Testis (tissue), 5 donors: ENCODE measurements at places on chromosomes 5 and 9.

GRCh38 chr5:76500633-76501393 is 97.7 kb downstream of the IQGAP2 start:
- DNase-seq = no peak

DNA sequence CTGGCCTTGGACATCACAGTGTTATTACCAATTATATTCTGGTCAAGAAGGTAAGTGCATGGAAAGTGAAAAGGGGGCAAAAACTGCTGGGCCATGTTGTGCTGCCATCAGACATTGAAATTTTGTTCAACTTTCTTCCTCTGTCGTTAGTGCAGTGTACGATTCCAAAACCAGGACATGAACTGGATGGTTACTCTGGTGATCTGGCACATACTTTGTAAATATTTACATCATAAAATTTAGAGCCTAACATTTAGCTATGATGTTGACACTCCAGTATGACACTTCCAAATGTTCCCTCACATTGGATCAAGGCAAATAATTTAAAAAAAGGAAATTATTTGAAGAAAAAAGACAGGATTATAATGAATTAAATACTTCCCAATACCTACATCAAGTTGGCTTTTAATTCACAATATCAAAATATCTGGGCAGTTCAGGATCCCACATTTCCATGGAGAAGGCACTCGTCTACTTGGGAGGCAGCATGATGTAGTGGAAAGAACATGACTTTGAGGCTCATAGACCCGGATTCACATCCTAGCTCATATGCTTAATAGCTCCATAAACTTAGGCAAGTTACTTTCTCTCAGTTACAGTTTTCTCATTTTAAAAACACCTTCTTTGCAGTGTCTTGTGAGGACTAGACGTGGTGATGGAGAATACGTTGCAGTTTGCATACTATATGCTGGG is 342.5 kb upstream of the MPDZ start:
- no peak for DNase-seq

DNA sequence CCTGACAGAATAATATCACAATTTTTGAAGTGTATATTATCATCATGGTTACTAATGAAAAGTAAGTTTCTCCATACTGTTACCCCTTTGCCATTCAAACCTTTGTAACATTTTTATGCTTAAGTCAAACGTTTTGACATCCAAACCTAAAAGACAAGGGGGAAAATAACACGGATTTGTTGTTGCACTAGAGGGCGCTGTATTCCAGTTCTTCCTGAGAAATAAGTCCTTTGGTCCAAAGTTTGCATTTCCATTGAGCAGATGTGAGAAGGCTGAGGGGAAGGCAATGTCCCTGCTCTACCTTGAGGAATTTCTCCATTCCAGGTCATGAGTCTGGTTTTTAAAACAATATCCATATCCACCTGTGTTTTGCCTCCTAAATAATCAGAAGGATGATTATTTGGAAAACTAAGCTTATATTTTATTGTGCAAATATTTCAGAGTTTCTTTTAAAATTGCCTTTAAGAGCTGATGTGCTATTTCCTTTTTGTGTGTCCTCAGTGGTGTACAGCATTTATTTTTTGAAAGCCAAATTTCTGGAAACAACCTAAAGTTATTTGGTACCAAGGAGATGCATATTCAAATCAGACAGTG is 9.7 kb downstream of the LECT2 start:
- peak; percentile 77 for DNase-seq

- DNase-seq = no peak
These were observed 25.8 kb upstream of the DAP start for GRCh38 chr5:10786835-10787234.

DNA sequence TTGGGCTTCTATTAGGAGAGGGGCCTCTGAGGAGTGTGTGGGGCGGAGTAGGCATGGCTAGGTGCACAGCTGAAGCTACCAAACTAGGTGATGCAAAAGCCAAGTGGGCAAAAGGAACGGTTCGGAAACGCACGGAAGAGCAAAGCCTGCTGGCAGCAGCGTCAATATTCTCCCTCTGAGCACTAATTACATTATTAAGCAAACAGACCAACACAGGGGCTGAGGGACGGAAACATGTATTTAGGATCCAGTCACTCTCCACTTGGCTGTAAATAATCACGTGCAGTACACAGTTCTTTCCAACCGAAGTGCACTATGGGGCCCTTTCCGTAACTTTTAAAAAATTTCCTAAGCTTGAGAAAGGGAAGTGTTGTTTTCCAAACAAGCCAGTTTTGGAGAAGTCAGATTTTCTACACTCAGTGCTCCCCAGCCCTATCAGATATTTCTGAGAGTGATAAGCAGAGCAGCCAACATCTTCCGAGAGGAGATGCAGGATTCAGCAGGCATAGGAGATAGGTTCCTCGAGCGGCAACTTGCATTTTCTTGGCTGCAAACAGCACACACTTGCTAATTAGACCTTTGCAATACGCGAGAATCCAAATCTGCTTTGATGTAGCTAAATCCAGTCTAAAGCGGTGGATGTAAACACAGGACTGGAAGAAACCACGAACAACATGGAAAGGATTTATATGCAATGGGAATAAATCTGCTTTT is 217.2 kb upstream of the TBCA start:
- no peak for DNase-seq

DNA sequence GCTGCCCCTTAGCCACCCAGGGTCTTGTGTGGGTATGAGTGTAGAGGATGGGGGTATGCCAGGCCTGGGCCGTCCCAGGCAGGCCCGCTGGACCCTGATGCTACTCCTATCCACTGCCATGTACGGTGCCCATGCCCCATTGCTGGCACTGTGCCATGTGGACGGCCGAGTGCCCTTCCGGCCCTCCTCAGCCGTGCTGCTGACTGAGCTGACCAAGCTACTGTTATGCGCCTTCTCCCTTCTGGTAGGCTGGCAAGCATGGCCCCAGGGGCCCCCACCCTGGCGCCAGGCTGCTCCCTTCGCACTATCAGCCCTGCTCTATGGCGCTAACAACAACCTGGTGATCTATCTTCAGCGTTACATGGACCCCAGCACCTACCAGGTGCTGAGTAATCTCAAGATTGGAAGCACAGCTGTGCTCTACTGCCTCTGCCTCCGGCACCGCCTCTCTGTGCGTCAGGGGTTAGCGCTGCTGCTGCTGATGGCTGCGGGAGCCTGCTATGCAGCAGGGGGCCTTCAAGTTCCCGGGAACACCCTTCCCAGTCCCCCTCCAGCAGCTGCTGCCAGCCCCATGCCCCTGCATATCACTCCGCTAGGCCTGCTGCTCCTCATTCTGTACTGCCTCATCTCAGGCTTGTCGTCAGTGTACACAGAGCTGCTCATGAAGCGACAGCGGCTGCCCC is 2.6 kb downstream of the SLC35A4 start:
- DNase-seq = no peak

DNA sequence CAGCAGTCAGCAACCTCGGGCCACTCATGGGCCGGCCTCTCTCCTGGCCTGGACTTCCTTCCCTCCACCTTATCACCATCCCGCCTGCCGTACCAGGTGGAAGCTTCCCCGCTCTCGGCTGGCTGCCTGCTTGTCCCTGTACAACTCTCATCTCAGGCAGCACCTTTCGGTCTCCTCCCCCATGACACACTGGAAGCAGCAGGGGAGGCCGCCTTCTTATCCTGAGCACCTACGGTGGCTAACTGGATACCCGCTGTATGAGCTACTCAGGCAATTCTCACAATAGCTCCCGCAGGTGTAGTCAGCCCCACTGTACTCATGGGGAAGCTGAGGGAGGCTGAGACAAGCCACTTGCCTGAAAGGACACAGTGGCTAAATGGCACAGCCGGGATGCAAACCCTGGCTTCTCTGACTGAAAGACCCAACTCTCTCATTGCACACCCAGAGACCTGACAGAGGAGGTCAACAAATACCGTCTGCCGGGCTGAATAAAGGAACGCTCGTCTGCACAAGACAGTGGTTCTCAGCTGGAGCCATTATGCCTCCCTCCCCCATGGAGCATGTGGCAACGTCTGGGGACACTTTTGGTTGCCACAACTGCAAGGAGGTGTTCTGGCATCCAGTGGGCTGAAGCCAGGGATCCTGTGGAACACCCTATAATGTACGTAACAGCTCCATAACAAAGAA is 9.6 kb downstream of the STK10 start:
- DNase-seq = no peak

- no peak for DNase-seq
These were observed 54.4 kb downstream of the KCNV2 start for GRCh38 chr9:2771661-2772060.

- DNase-seq = no peak
These were observed 4.0 kb upstream of the PSAT1 start for GRCh38 chr9:78292716-78293497.

- DNase-seq = no peak
These were observed 138.5 kb downstream of the SPOCK1 start for GRCh38 chr5:137360607-137361006.

- DNase-seq = no peak
These were observed 85.8 kb downstream of the LPAR1 start for GRCh38 chr9:110952540-110952859.

- no peak for DNase-seq
These were observed 1269.4 kb upstream of the CDH6 start for GRCh38 chr5:29924107-29924506.

GRCh38 chr9:104606152-104606551 is 725 bp upstream of the OR13C2 start:
- DNase-seq = no peak

DNA sequence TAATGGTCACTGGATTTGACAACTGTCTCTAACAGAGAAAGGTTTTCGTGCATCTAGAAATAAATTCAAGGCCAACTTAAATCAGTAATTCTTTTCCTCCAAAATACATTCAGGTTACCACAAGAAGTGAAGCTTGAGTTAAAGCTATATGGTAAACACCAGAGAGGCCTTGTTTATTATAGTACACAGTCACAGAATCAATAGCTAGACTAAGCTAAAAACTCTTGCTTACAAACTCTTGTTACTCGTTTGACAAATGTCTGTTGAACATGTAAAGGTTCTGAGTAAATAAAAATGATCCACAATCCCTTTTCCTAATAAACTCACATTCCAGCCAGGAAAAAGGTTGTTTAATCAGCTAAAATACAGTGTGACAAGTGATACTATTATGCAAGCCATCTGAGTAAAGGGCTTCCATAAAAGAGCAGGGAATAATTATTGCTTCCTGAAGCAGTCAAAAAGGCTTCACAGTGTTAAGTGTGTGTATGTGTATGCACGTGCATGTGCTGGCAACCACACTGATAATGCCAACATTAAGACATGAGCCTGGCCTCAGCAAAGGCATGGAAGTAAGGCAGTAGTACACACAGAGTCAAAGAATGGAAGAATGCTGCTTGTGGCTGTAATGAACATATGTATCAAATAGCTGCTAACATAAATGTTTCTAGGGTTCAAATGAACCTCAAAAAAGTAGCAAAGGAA is 12.8 kb downstream of the PTAR1 start:
- no peak for DNase-seq

DNA sequence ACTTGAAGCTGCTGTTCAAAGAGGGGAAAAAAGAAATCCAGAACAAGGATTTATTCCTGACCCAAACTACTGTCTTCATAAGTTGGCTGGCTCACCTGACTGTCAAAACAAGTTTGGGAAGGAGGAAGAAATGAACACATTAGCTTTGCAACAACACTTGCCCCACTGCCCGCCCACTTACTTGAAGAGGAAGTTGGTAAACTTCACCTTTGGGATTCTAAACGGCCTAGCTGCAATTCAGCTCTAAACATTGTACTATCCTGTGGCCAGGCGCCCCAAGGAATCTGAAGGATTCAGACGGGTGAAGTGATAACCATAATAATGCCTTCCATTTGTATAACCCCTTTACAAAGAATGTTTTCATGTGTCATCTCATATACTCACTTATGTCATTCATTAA is 199.4 kb downstream of the ARRDC3 start:
- no peak for DNase-seq

DNA sequence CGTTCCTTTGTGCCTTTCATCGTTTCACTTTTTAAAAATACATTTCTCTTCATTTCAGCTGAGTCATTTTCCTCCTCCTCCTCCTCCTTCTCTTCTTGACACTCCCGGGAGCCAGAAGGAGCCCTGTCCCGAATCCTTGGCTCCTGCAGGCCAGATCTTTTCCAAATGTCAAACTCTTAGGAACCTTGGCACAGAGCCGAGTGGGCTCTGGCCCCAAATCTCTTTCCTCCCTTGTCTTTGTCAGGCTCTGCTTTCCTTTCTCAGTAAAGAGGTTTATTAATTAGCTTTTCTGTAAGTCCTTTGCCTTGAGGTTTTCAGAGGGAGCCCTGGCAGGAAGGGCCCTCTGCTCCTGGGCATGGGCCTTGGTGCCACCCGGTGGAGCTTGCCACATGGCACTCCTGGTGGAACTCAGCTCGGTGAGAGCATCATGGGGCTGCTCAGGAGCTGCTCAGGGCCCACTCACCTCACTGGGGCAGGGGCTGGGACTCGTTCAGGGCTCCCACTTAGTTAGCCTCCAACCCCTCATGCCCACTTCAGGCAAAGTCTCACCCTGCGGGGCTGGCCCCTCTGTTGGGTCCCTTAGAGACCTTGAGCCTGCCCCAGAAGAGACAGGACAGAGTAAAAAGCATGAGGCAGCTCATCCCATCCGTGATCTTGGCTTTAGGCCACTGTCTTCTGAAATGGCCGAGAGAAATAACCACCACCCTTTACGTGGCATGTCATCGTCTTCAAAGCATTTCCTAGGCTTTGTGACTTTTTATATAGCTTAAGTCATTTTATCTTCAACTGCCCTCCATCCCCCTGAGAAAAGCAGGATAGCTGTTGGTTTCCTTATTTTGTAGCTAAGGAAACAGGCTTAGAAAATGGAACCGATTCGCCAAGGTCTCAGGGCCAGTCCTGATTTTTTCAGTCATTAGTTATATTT is 17.1 kb downstream of the STC2 start:
- DNase-seq = peak; percentile 63

GRCh38 chr5:123371575-123372179 is 51.5 kb downstream of the CEP120 start:
- DNase-seq = peak; percentile 70

DNA sequence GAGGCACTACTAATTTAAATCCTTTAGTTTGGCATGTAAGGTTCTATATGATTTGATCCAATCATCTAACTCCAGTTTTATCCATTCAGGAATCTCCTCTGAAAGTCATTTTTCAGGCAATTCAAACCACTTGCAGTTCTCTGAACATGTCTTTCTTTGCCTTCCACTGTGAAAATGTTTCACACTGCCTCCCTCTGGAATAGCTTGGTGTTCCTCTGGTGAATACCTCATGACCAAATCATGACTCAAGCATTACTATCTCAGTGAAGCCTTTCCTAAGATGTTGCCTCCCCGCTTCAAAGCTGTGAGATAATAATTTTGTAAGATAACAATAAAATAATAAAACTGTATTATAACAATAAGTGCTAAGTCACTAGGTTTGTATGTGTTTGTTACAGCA is 981.1 kb downstream of the DTWD2 start:
- DNase-seq = no peak

- DNase-seq = no peak
These were observed 1.4 kb downstream of the TJP2 start for GRCh38 chr9:69175486-69175885.

DNA sequence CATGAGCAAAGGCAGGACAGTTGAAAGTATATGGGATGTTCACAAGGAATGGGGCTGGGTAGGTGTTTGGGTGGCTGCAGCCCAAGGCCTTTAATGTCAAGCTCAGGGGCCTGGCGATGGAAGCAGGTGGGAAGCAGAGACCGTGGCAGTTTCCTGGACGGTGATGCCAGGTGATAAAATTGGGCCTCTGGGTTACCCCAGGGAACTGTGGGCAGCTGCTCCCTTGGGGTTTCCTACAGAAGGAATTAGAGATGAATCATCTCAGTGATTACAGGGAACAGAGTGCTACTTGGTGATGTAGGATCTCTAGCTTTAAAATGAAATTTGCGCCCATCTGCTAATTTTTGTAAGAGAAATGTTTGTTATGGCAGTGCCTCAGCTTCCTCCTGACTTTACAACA is 39.2 kb downstream of the TSTD2 start:
- DNase-seq = no peak
